Immature natural killer cell (primary cell): ENCODE measurements at places on chromosomes 11 and 22.

DNA sequence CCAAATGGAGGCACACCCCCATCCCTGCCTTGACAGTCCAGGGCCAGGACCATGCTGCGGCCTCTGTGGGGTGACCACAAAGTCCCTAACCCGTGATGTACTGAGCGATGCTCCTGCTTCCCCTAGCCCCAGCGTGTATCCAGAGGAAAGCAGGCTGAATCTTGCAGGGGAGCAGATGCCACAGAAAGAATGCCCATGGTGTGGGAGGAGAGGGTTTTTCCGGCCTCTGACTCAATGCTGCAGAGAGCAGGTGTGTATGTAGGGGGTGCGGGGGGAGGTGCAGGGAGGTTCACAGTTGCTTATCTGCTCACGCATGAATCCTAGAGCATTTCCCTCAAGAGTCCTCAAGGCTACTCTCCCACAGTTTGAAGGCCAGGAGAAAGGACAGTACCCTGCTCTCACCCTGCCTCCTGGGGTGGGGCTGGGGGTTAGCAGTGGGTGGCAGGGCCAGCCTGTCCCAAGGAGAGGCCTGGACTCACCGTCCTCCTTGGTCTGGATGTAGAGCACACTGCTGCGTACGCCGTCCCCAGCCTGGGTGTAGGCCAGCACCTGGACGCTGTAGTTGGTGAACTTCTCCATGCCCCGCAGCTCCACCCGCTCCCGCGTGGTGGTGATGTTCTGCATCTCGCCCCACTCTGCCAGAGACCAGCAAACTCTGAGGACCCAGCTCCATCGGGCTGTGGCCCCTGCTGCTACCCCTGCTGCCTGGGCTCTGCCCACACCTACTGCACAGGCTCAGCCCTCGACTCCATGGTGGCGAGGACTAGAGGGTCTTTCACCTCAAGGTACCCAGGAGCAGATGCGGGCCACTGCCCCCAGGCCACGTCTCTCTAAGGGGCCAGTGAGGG, 130.8 kb downstream of the CEP164 start:
- DNase-seq: no peak

- no peak for DNase-seq
Observed at GRCh38 chr22:44037519-44038375, 13.6 kb downstream of the PARVB start.

DNA sequence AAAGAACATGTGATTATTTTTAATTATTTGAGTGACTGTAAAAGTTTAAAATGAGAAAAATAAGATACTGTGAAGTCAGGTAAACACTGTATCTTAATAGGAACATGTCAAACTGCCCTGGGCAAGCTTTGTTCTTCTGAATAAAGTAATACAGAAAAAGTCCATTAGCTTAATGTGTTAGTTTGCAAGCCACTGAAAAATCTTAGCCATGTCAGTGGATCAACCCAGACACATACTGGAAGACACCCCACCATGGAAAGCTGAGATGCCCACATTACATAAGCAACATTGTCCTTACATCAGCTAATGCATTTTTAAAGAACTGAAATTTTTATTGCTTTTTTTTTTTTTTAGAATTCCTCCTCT, 155.2 kb downstream of the BBOX1 start:
- no peak for DNase-seq

DNA sequence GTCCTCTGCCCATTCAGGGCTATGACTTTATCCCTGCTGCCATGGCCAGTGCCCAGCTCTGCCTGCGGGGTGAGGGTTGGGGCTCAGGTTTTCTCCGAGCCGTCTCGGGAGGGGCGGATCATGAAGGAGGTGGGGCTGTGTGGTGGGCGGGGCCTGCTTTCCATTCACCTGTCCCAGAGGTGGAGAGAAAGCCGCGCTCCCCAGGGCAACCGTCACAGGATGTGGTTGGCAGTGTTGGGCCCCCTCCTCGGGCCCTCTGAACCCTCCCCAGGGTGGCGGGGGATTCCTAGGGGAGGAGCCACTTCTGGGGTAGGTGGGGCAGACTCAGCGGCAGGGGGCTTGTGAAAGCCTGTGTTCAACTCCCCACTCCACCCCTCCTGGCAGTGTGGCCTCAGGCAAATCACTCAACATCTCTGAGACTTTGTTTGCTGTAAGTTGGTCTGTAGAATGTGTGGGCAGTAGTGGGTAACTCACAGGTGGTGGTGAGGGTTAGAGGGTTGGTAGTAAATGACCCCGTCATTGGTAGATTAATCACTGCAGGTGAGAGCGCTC, 50.3 kb downstream of the CD6 start:
- DNase-seq: peak; percentile 48

DNA sequence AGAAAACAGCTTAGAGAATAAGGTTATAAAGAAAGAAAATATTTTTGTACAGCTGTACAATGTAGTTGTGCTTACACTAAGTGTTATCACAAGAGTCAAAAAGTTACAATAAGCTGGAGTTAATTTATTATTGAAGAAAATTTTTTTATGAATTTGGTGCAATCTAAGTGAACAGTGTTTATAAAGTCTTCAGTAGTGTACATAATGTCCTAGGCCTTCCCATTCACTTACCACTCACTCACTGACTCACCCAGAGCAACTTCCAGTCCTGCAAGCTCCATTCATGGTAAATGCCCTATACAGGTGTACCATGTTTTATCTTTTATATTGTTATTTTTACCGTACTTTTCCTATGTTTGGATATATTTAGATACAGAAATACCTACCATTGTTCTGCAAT, 34.7 kb downstream of the GDPD4 start:
- DNase-seq: no peak

- no peak for DNase-seq
Observed at GRCh38 chr11:100908746-100909145, 220.9 kb downstream of the PGR start.
